Effector memory CD4-positive, alpha-beta T cell (primary cell): ENCODE measurements at places on chromosomes 5 and 9.

- no peak for DNase-seq
Measured at GRCh38 chr5:14396066-14396465, 185.5 kb upstream of the OTULINL start.

DNA sequence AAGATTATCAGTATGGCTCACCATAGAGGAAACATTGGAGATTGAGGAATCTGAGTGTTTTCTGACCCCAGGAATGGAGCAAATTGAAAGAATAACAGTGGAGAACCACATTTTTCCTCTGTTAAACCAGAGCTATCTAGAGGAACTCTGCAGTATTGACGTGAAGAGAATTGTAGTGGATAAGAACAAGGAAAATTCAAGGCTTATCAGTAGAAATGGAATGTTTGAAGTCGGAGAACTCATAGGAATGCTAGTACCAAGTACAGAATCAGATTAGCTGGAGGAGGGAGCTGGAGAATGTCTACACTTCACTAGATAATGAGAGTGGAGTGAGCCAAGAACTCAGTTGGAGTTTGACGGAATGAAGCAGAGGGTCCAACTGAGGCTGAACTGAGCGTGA is 50.3 kb downstream of the SNCAIP start:
- no peak for DNase-seq

DNA sequence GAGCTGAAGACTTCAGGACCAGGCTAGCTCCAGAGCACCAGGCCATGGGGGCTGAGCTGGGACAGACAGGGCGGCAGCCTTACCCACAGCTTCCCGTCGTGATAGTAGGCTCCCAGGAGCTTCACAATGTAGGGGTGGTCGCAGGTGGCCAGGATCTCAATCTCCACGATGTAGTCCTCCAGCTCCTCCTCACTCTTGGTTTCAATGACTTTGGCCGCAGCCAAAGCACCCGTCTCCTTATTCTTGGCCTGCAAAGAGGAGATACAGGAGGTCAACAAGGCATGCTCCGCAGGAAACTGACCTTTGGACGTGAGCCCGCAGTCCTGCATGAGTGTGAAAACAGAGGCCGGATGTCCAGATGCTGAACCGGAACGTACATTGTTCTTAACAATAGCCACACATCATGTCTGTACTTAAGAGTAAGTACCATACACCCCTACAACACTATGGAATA is 31.5 kb downstream of the STK10 start:
- DNase-seq = no peak

- DNase-seq = no peak
Measured at GRCh38 chr9:97425973-97426336, 14.1 kb downstream of the TDRD7 start.

- no peak for DNase-seq
Measured at GRCh38 chr5:39249069-39249468, 29.7 kb upstream of the FYB1 start.

- no peak for DNase-seq
Measured at GRCh38 chr9:106731910-106732309, 131.1 kb upstream of the ZNF462 start.

GRCh38 chr9:137366445-137366810 is 56.5 kb downstream of the EXD3 start:
- no peak for DNase-seq

DNA sequence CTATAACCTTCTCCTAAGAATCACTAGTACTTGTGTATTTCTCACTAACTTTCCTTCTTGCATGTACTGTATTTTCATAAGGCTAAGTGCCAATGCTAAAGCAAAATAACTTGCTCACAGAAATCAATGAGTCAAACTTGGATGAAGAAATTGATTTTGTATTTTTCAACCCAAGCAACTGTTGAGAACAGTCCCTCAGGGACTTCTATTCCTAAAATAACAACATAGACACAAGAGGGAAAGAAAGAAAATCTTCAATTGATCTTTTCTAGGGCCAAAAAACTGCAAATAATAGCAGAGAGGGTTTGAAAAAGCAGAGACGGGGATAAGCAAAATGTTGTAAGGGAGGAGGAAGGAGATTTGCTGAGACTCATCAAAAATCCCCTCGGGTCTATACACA is 69.8 kb downstream of the HABP4 start:
- no peak for DNase-seq

DNA sequence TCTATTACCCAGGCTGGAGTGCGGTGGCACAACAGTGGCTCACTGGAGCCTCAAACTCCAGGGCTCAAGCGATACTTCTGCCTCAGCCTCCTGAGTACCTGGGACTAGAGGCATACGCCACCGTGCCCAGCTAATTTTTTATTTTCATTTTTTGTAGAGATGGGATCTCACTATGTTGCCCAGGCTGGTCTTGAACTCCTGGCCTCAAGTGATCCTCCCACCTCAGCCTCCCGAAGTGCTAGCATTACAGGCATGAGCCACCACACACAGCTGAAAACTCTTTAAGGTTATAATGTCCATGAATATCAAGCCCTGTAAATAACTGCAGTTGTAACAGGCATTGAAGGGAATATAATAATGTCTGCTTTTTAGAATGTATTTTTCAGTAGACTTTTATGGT is 271.2 kb downstream of the AOPEP start:
- no peak for DNase-seq

DNA sequence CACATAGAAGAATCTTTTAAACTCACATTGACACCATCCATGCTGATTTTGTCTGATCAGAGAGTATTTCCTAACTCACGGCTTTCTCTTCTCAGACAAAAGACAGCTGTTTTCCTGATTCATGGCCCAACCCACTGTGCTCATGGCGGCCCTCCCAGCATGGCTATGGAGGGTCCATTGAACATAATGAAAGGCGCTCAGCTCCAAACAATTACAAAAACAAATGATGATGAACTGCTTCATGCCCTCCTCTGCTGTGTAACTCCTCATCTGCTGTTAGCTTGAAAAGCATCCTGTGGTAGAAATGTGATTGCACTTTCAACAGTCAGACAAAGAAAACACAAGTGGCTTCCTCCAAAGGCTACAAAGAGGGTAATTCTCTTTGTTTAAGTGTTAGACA is 673.8 kb downstream of the PRELID2 start:
- no peak for DNase-seq

GRCh38 chr5:176418251-176418650 is 1.9 kb upstream of the CLTB start:
- no peak for DNase-seq

GRCh38 chr5:171660434-171660833 is 125.2 kb upstream of the SMIM23 start:
- no peak for DNase-seq

DNA sequence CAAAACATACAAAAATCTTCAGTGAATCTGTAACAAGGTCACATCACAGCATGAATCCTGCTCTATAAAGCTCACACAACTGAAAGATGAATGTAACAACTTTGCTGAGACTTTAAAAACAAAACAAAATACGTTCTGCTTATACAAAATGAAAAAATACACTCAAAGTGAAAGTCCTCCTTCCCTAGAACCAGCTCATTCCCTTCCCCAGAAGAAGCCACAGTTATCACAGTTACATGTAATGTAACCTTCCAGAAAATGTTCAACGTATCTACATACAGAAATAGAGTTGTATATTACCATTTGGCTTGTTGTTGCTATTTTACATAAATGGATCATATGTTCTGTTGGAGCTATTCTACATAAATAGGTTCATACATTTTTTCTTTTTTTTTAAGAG is 2.6 kb downstream of the AUH start:
- DNase-seq = no peak

DNA sequence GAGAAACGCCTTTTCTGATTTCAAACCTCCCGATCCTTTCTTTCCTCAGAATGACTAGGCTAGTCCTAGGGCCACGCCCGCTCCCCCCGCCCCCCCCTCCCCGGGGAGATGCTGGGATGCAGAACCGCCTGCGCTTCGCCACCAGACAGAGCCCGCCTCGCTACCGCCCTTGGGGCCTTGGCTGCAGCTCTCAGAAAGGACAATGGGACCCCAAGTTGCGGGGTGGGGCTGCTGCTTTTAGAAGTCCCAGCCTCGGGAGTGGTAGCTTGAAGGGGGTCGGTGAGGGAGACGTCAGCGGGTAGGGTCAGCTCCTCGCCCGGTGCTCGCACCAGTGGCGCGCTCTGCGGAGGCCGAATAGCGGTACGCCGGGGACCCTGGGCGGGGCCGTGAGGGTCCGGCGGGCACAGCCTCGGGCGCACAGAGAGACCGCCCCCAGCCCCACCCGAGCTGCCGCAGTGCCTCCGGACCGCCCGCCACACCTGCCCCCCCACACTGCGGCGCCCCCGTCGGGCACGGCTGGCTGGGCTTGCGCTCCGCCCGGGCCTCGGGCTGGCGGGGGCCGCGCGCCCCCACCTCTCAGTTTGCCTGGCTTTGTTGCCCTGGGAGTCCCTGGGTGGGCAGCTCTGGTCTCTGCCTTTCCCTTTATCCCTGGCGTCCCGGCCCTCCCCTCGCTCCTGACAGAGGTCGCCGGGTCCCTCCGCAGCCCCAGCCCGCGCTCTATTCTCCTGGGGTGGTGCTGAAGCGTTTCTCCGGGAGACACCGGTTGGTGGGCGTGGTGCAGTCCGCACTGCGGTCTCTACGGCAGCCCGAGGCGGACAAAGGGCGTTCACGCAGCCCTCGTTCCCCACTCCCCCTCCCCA is 1.2 kb downstream of the MAP1B start:
- no peak for DNase-seq

DNA sequence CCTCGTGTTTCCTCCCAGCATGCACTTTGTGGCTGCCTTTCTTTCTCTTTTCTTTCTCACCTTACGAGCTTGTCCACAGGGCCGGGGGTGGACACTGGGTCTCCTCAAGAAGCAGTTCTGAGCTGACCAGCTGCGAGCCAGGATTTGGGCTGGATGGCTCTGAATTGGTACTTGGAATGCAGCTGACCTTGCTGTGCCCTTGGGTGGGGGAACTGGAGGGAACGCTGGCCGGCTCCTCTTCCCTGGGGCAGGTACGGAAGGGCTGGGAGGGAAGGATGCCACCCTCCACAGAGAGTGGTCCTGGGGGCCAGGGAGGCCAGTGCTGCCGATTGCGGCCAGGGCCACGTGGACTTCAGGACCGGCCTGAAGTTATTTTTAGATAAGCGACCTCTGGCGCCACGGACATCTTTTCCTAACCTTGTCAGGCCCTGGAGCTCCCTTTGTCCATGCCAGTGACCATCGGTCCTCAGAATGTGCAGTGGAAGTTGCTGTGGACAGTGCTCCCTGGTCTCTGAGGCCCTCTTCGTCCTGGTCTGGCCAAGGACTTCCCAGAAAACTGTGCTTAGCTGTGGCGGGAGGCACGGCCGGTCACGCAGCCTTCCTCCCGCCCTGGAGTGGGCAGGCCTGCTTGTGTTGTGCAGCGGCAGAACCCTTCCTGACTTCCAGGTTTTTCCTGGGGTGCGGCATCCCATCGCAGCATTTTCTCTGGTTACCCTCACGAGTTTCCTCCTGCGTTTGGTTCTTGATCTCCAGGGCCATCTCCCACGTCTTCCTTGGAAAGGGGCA is 13.5 kb upstream of the AHRR start:
- DNase-seq = no peak

DNA sequence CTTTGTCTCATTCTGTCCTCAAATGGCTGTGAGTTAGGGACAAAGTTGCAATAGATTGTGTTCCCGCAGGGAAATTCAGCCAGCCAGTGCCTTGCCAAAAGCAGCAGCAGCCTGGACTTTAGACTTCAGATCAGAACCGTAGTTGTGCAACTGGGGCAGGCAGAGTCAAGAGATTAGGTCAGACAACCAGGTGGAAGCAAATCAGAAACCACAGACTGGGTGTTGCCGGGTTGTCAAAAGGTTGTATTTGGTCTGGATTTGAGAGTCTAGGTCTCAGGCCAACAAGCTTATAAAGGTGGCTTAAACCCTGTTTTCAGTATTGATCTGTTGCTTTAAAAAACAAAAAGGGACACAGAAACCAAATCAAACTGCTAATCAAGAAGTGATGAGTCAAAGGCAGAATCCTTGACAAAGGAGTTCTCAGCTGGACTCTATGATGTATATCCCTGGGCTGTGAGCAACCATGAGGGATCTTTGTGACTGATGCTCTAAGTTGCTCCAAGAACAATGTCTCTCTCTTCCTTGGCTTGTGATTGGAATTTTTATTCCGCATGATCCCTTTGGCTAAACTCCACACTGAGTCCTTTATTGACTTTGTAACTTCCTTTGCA is 20.9 kb downstream of the RFK start:
- DNase-seq = no peak

DNA sequence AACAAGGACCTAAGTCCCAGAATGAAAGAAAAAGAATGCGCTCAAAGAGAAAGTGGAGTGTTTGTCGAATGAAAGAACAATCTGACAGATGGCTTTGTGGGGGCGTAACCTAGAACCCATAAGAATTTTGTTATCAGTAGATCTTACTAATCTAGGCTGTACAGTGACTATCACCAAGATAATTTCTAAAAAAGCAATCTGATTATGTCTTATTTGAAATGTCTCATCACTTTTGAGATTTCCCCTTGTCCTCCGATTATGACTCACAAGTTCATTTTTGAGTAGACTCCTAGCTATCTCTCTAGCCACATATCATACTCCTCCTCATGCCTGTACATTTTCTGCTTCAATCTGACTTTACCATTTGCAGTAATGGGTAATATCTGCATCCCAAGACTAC is 135.6 kb upstream of the SMARCA2 start:
- no peak for DNase-seq

- no peak for DNase-seq
Measured at GRCh38 chr5:77960305-77960704, 184.2 kb upstream of the TBCA start.

DNA sequence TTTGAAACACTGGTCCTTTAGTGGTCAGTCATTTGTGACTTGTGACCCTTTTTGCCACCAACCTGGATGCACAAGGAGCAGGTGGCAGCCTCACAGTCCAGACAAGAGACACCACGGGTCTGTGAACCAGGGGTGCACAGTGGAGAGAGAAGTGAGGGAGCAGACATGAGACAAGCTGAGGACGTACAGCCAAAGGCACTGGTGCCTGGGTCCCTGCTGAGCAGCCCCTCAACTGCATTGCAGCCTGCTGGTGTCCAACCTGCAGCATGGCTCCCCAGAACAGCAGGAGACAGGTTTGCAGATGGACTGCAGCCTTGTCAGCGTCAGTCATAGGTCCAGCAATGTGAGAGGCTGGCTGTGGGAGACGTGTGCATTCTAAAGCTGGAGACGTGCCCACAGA is 124.2 kb upstream of the FSTL4 start:
- no peak for DNase-seq

DNA sequence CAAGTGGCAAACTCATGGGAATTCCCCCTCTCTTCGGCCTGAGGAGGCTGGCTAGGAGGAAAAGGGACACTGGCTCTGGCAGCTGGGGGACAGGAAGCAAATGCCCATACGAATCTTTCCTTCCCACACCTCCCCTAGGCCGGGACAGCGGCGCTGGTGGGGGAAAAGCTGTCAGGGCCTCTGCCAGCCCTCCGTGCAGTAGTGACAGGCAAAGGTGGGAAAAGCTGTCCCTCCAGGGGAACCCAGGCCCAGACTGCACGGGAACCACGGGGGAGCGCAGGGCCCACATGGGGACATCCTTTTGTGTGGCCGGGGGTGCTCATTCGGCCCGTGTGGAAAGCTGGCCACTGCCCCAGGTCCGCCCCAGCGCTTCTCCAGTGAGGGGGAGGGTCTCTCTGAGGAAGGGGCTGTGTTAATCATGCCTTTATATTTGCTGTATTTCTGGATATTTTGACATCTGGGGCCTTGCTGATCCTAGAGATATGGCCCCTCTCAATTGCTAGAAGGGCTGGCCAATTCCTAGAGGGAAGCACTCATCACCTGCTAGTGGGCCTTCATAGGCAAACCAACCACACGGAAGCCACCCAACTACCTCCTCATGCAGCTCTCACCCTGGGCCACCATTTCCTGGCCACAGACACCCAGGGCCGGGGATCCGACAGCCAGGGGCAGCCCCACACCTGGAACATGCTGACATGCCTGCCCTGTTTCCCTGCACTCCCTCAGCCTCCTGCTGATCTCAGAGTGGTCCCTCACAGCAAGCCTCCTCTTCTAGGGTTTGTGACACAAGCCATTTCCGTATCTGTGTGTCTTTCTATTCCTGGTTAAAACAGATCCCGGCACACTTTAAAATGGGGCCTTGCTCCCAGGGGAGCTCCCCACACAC is 138.8 kb downstream of the ROR2 start:
- no peak for DNase-seq
